ENCODE measurements at places on chromosomes 3 and 15.

- no peak for DNase-seq
These were observed 388.6 kb upstream of the DPH6 start for GRCh38 chr15:35934383-35935049.

GRCh38 chr3:169865176-169865767 lies 4.5 kb downstream of the LRRC31 start:
- no peak for DNase-seq

DNA sequence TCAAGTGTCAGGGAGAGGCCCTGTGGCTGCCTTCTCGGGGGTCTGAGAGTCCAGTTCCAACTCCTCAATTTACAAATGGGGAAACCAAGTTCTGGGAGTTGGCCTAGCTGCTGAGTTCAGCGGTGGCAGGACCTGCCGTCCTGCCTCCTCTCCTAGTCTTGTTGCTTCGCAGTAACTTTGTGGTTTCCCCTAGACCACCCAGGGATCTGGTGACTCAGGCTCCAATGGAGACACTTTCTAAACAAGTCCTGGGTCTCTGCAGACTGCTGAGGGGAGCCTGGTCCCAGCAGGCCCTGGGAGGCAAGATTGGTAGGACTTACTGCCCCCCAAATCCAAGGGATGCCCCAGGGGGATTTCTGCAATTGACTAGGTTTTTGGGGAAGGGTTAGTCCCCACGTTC lies 83.6 kb downstream of the SMAD6 start:
- no peak for DNase-seq

- DNase-seq, result no peak
These were observed 20.6 kb upstream of the TSEN2 start for GRCh38 chr3:12463686-12464085.

- no peak for DNase-seq
These were observed 188.1 kb downstream of the THRB start for GRCh38 chr3:24306518-24306917.

GRCh38 chr15:32113224-32113623 lies 82.9 kb downstream of the CHRNA7 start:
- no peak for DNase-seq

DNA sequence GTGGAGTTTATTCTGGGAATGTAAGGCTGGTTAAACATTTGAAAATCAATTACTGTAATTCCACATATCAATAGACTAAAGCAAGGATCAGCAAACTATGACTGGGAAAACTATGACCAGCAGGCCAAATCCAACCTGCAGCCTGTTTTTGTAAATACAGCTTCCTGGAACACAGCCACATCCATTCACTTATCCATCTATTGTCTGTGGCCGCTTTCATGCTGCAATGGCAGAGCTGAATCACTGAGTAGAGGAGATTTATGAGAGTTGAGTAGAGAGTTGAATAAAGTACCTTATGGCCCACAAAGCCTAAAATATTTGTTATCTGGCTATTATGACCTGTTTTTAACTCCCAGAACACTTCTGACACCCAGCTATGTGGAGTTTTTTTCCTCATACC lies 12.2 kb downstream of the MYLK start:
- no peak for DNase-seq

- no peak for DNase-seq
These were observed 184.1 kb upstream of the TLE3 start for GRCh38 chr15:70281811-70282307.

- DNase-seq, result peak; percentile 64
These were observed 13.4 kb upstream of the FAM98B start for GRCh38 chr15:38440353-38441129.

DNA sequence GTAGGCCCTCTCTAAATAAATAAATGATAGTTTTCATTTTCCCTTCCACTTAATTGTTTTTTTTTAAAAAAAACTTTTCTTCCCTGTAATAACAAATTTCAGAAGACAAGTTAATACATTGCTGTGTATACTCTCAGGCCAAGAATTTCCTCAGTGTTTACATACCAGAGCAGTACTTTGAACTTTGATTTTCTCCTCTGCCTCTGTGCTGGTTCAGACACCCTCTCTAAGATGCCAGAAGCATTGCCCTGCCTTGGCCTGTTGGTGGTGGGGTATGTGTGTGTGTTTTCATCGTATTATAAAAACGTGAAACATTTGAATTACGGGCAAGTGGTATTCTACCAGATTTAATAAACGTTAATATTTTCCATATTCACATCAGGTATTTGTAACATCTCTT lies 70.1 kb downstream of the SMAD3 start:
- no peak for DNase-seq

DNA sequence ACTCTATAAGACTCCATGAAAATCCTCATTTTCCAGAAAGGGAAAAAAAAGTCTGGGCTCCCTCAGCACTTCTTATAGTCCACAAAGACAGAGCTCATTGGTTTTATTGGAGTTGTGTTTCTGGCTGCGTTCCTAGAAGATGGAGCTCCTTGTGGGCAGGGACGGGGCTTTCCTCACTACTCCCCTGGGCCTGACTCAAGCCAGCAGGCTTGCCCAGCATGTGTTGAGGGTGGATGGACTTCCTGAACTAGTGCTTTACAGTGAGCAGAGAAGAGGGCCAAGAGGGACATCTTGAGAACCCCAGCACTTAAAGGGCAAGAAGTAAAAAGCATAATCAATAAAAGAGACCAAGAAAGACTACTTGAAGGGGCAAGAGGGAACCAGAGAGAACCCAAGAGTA lies 43.2 kb upstream of the EPHB1 start:
- no peak for DNase-seq

DNA sequence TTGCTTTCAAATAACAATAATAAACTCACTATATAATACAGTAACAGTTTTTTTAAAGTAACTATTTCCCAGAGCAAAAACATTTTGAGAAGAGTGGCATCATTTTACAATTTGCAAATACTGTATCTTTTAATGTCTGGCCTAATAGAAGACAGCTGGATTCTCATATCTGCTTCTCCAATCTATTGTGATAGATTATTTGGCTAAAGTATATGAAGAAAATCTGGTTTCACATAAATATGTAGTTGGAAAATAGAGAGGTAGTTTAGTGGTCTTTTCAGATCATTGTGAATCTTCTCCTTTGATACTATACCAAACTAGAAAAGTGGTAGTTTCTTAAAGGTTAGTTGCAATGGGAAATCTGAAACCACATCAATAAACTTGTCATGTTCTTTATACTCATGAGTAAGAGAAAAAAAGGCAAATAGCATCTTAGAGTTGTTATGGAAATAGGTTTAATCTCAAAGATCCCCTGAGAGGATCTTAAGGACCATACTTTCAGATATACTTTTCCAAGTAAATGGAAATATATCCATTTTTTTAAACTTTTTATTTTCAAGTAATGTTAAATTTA lies 124.8 kb upstream of the NR2E3 start:
- DNase-seq, result no peak

DNA sequence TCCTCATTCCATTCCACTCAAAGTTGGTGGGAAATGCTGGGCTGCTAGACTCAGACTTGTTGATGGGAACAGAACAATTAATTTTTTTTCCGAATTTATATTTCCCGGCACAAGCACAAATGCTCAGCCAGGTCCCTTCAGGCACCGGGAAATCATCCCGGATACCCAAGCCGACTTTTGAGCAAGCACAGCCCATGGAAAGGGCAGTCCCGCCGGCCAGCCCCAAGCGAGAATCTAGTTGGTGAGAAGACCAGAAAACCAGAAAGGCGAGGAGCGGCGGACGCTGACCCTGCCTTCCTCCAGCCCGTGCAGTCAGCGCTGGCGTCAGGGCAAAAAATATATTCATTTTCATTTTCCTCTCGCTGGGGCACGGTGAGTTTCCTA lies 763 bp upstream of the ZIC4 start:
- no peak for DNase-seq

- peak; percentile 64 for DNase-seq
These were observed 785 bp upstream of the MYRIP start for GRCh38 chr3:39808467-39809180.

DNA sequence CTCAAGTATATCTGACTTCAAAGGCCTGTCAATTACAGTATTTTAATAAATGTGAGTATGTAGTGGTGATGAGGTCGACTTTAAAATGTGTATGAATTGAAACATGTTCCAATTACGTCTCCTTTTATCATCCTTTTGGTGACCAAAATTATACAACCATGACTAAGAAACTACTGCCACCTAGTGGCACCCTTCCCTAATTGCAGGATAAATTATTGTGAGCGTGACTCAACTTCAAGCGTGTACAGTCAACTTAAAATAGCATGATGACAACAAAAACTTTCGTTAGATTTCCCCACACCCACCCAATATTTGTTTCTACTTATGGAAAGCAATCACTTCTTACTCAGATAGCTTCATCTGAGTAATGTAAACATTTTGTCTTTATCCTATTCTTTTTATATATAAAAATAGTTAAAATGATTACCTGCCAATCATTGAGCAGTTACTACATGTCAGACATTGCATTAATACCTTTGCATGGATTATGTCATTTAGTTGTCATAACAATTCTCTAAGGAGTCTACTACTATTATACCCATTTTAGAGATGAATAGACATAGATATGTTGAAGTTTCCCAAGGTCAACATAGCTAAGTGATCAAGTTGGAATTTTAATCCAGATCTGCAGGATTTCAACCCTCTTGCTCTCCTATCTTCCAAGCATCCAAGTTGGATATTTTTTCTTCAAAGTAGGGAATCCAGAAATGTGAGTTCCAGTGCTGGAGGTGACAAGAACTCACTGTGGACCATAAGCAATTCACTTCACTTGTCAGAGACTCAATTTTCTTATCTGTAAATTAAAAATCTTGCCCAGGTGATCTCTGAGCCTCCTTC lies 106.0 kb downstream of the MEX3B start:
- no peak for DNase-seq

DNA sequence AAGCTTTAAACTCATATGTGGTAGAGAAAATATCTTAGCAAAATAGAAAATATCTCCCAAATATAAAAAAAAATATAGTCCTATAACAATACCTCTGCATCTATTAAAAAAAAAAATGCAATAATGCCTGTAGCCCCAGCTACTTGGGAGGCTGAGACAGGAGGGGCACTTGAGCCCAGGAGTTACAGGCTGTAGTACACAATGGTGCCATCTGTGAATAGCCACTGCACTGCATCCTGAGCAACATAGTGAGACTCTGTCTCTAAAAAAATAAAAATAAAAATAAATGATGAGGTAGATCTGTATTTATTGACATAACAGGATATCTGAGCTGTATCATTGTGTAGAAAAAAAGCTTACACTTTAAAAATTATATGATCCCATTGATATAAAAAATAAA lies 70.4 kb downstream of the PFN2 start:
- DNase-seq, result no peak

DNA sequence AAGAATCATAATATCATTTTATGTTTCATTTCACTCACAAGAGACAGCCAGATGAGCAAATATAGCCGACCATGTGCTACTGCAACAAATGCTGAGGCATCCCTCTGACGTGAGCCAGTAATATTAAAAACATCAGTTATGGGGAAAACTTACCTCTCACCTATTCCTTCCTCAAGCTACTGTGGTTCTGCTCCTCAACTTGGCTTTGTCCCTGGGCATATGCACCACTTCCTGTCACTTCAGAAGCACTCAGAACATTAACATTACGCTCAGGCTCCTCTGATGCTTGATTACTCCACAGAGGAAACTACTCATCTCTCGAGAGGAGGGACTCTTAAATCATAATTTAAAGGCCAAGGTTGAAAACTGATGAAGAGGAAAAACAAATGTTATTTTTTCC lies 457.0 kb upstream of the ALCAM start:
- DNase-seq, result no peak

- no peak for DNase-seq
These were observed 67.4 kb downstream of the MYLK start for GRCh38 chr3:123816673-123817207.

GRCh38 chr3:14451844-14452739 lies 49.7 kb downstream of the SLC6A6 start:
- DNase-seq, result no peak

- no peak for DNase-seq
These were observed 51.5 kb downstream of the C3orf20 start for GRCh38 chr3:14726441-14726780.

GRCh38 chr3:18830087-18830486 lies 318.2 kb upstream of the KCNH8 start:
- no peak for DNase-seq

GRCh38 chr3:140188285-140188684 lies 253.3 kb downstream of the CLSTN2 start:
- no peak for DNase-seq

DNA sequence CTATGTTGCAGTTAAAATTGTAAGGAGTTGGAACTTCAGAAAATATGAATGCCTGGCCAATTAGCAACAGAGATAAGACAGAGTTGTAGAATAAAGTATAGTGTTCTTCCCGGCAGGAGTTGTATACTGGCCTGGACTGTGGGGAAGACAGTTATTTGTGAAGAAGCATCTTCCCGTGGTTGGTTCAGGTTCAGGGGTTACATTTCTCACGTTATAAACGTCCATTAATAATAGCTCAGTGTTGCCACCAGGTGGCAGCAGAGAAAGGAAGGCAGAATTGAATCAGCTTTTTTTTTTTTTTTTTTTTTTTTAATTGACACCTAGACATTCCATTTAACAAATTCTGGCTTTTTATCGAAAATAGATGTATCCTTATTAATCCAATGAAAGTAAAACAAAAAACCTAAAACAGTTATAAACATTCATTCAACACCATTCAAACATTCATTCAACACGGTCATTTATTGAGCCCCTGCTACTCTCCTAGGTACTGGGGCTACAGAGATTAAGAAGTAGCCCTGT lies 66.4 kb upstream of the NR2E3 start:
- DNase-seq, result peak; percentile 53

- no peak for DNase-seq
These were observed 30.1 kb upstream of the FILIP1L start for GRCh38 chr3:100144255-100144866.

GRCh38 chr15:69568173-69569009 lies 115.8 kb downstream of the RPLP1 start:
- no peak for DNase-seq

- DNase-seq, result no peak
These were observed 8.2 kb downstream of the PRKCD start for GRCh38 chr3:53169045-53169831.

DNA sequence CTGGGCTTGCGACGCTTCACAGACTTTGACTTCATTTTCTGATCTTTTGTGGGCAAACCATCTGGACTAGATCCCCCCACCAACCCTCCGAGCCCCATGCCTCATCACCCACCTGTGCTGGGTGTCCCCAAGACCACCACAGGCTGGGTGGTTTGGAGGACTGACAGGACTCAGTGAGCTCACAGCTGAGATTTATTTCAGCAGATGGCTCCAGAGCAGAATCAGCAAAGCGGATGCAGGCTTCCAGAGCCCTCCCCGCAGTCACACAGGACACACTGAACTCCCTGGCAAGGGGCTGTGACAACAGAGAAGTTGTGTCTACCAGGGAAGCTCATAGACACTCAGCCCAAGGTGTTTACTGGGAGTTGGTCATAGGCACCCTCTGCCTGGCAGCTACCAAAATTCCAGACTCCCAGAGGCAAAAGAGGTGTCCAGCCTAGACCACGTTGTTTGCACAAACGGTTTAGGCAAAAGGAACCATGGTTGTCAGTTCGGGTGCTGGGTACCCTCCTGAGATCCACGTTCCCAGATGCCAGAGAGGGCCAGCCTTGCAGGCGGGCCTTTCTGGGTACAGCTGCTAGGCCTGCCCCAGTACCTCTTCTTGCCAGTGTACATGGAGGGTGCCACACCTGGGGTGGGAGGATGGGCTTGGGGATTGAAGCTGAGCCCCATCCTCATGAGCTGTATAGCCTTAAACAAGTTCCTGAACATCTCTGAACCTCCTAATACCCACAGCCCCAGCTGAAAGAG lies 170.3 kb downstream of the NSMCE3 start:
- no peak for DNase-seq

- DNase-seq, result no peak
These were observed 8.7 kb downstream of the SPINT1 start for GRCh38 chr15:40852529-40852928.

GRCh38 chr3:196793246-196793645 lies 53.6 kb downstream of the PAK2 start:
- peak; percentile 48 for DNase-seq

Data from renal pelvis (tissue), 12 donors.